ENCODE measurements at places on chromosomes 7 and 10.
A peak's percentile ranks its signal among the peaks of the same experiment; 100 is the strongest.

DNA sequence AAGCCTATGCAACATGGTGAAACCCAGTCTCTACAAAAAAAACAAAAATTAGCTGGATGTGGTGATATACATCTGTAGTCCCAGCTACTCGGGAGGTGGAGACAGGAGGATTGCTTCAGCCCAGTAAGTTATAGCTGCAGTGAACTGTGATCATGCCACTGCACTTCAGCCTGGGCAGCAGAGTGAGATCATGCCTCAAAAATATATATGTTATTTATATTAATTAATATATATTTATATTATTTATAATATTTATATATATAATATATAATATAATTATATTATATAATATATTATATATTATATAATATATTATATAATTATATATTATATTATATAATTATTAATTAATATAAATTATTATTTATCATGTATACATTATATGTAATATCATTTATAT lies 1158.4 kb upstream of the AUTS2 start:
- no peak for DNase-seq

DNA sequence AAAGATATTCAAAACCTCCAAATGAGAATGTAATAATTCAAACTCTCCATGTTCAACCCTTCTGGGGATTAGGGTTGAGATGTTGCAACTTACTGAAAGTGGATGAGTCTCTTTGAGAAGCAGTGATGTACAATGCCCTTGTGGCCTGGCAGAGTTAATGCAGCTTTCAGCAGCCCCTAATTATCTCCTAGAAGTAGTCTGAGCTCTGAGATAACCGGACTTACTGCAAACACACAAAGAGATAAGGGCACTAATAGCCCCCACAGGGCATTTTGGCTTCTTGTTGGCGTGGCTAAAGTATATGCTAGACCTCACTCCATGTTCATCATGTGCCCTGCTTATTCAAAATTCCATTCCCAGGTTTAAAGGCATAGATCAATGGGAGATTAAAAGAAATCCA lies 404.7 kb downstream of the NEBL start:
- DNase-seq: no peak

DNA sequence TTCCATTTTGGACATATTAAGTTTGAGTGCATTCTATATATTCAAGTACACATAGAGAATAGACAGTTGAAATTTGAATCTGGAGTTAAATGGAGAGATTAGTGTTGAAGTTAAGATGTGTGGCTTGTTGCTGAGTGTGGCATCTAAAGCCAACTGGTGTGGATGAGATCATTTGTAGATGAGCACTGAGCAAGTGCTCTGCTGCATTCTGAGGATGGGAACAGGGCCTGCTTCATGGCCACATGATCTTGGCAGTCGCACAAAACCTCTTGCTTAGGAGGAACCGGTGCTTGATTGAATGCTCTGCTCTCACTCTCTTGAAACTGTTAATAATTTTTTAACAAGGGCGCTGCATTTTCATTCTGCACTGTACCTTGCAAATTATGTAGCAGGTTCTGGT lies 62.0 kb downstream of the EPDR1 start:
- no peak for DNase-seq

DNA sequence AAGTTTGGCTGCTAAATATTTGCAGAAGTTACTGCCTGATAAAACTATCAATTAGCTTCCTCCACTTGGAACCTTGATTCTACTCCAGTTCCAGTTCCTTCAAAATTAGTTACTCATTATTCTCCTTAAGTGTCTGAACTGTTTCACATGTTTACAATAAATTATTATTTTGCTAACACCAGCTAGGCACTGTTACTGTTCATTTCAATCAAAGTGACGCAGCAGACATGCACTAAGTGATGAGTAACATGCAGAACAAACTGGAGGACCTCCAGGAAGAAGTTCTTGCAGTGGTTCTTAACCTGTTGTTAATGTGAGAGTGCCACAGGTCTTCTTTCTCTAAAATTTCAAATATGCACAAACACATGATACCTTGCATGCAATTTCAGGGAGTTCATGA lies 491.8 kb upstream of the SEMA3A start:
- DNase-seq: no peak

DNA sequence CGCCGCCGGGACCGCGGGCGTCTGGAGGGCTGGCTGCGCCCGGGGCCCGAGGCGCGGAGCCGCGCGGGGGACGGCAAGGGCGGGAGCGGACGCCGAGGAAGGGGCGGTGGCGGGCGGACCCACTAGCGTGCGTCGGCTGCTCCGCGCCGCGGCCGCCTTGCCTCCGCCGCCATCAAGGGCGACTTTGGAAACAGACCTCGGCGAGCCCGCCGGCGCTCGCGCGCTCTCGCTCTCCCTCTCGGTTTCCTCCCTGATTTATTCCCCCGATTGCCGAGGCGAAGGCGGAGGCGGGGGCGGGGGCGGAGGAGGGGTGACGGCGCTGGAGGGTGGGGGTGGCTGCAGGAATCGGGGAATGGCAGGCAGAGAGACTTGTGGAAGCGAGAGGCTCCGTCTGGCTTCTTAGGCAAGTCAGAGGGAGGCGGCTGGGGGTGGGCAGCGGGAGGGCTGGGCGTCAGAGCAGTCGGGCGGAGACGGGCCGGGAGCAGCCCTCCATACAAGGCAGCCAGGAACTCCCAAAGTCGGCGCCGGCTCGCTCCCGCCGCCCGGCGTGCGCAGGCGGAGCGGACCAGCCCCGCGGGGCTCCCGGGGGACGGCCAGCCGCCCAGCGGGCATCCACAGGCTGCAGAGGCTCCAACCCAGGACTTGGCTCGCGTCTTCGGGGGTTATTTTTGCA lies at the start of gene CACNA2D1:
Gene CACNA2D1, minus strand, starts transcription at position 231 of the 673 bp plus-strand sequence.
- peak; percentile 65 for DNase-seq

DNA sequence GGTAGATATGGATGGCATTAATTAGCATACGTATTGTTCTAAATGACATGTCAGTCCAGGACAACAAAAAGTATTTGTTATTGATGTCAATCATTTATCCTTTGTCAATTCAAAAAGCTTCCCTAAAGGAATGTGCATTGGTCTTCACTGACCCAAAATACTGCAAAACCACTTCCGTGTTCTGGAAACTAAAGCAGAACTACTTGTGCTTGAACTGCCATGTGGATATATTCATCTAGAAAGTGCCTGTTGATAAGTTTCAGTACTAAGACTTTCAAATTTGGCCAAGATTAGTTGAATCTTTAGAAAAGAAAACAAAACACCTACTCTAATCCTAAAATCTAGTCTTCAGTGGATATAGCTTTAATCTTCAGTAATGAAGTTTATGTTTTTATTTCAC lies 242.1 kb upstream of the PPP1R3A start:
- DNase-seq: no peak

DNA sequence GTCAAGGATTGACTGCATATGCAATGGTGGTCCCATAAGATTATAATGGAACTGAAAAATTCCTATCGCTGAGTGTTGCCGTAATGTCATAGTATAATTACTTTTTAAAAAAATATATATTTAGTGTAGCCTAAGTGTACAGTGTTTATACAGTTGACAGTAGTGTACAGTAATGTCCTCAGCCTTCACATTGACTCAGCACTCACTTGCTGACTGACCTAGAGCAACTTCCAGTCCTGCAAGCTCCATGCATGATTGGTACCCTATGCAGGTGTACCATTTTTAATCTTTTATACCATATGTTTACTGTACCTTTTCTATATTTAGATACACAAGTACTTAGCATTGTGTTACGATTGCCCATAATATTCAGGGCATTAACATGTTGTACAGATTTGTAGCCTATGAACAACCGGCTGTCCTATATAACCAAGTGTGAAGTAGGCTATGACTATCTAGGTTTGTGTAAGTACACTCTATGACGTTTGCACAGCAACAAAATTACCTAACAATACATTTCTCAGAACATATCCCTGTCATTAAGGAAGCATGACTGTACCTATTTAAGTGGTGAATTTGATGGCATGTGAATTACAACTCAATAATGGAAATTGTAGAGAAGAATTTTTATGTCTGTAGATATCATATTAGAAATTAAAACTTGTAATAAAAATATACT lies 40.9 kb downstream of the CCNY start:
- no peak for DNase-seq

DNA sequence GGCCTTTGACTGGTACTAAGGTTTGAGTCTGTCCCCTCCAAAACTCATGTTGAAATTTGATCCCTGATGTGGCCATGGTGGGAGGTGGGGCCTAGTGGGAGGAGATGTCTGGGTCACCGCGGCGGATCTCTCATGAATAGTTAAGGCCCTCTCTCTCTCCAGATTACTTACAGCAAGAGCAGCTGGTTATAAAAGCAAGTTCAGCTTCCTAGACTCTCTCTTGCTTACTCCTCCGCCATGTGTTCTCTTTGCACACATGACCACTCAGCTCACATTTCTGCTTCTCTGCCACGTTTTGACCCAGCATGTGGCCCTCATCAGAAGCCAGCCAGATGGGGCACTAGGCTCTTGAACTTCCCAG lies 29.9 kb upstream of the ZMIZ1 start:
- DNase-seq: no peak

Measured in NCI-H1930 (cell line).